ENCODE measurements at places on chromosomes 1 and 21.

DNA sequence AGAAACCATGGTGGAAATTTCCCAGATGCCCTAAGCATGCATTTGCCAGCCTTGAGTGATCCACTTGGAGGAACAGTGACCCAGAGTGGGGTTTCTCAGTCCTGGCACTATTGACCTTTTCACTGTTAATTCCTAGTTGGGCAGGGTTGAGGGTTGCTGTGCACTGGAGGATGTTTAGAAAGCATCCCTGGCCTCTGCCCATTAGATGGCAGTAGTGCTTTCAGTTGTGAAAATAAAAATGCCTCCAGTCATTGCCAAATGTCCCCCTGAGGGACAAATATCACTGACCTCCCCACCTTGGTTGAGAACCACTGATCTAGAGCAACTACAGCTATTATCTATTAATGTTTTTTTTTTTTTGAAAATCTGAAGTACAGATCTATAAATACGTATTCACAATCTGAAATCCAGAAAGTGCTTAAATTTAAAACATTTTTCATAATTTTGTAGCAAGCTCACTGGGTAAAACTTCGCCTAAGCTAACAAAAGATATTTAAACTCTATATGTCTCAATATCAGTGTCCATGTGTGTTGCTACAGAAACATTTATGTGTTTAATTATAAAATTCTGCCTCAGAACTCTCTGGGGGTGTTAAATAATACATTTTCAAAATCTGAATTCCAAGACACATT lies 27.3 kb downstream of the F3 start:
- DNase-seq = no peak

GRCh38 chr1:94418664-94419655 lies 771 bp downstream of the ABCD3 start:
- DNase-seq = no peak

DNA sequence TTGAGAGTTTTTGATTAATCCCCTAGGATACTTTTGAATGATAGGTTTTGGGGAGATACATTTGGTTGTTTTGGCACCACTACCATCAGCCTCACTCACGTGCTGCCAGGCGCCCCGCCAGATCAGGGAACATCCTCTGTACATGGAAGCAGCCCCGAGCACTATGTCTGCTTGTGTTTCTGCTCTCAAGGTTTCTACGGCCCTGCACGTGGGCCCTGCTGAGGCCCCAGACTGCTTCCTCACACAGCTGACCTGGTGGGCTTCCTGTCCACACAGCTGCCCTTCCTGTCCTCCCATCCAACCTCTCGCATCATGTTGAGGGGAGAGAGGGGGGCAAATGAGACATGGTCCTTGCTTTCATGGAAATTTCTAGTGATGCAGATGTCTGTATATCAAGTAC lies 20.0 kb downstream of the ADARB1 start:
- no peak for DNase-seq

GRCh38 chr21:39388811-39389155 lies 39.9 kb upstream of the HMGN1 start:
- no peak for DNase-seq

- no peak for DNase-seq
Observed at GRCh38 chr1:7266561-7266960, 481.3 kb downstream of the CAMTA1 start.

DNA sequence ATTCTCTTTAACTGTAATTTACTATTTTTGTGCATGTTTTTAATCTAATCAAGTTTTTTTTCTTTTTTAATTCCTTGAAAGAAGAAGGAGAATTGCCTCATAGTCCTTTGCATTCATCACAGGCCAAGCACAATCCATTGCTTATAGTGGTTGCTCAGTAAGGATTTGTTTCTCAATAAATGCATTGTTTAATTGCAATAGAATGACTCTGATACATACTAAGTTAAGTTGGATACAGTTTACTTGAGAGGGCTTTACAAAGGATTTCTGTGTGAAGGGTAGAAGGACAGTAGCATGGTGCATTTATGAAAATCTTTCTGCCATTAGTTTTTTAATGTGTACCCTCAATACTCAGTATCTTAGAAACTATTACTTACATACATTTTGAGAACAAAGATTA lies 186.2 kb downstream of the LRRIQ3 start:
- no peak for DNase-seq

DNA sequence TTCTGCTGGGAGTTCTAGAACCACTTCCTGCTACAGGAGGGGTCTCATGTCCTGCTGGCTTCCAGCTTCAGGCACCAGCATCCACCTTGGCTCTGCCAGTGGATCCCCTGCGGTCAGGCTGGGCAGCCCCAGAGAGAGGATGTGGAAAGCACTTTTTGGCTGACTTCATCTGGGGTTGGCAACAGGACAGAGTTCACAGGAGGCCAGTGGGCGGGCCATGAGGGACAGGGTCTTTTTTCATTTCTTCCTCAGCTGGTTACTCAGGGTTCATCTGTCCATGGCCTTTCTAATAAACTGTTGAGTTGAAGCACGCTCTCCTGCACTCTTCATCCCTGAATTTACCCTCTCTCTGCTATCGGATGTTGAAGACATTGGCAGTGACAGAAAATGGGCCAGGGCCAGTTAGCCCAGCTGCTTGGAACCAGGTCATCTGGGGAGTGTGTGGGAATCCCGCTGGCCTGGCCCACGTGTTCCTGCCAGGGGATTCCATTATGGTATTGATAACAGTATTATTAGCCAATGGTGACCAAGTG lies 45.2 kb downstream of the RPS6KA1 start:
- no peak for DNase-seq

- no peak for DNase-seq
Observed at GRCh38 chr1:182366596-182366995, 25.0 kb downstream of the GLUL start.

DNA sequence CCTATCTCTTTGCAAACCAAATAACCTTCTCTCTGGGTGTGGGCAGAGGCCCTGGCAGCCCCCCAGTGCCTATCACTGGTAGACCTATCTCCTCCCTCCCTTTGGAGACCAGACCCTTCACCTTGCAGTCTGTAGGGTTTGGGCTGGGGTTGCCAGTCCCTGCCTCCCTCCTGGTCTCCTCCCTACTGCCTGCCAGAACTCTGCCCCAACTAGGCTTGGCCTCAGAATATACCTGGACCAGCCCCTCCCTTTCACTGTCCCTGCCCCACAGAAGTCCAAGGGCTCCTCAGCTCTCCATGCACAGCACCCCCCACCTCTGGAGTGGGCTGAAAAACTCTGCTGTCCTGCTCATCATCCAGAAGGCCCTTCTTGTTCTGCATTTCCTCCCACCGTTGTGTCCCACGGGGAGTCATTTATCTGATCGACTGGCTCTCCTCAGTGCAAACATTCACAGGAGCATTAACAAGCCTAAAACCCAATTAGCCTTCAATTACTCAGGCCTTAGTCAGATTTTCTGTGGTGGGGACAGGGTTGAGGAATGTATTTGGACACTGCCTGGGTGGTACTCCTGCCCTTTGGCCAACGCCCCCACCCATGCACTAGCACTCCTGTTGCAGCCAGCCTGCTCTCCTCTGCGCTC lies 27.7 kb upstream of the DMBX1 start:
- DNase-seq = no peak

GRCh38 chr1:788835-789234 lies 102.4 kb upstream of the OR4F16 start:
- DNase-seq = no peak

GRCh38 chr1:79633456-79633855 lies 626.9 kb upstream of the ADGRL4 start:
- no peak for DNase-seq

DNA sequence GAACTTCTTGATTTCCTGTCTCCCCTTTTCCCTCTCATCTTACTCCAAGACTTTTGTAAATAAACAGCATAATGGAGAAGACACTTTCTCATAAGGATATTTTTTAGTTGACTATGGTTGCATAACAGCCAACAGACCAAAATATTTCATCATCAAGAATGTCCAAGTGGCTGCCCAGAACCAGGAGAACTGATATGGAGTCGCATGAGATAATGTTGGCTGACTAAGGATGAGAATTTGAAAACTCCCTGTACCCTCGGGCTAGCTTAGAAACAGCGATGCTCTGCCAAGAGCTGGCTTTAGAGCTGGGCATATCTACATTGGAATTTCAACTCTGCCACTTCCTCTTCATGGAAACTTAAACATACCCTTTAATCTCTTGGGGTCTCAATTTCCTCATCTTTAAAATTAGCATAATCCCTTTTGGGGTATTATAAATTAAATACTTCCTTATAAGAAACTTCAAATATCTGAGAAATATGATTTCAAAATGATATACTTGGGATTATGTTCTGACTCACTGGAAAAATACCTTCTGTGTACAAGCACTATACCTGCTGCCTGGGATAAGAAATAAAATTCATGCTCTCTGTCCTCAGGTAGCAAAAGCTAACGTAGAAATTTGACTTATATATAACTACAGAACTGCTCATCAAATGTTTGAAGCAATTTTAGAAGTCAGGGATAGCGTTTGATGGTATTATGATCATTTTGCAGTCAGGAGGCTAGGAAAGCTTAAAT lies 777.3 kb downstream of the LTN1 start:
- DNase-seq = no peak

GRCh38 chr1:233253832-233254331 lies 41.6 kb downstream of the PCNX2 start:
- DNase-seq = no peak

- no peak for DNase-seq
Observed at GRCh38 chr1:231460614-231461013, 38.5 kb upstream of the EGLN1 start.

DNA sequence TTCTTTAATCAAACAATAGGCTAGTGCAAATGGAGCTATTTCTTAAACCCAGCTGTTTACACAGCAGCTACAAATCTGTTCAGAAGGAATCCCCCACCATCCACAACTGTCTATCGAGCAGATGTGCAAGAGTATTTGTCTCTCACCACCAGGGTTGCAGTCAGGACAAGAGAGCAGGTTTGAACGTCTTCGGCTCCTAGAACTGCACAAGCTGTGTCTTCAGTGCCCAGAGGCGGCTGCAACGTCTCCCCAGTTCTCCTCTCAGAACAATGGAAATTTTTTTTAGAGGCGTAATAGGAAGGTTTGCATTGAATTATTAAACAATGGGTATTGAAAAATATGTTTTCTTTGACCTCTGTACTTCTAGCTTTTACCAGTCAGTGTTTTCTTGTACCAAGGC lies 7.3 kb downstream of the OVAAL start:
- no peak for DNase-seq

DNA sequence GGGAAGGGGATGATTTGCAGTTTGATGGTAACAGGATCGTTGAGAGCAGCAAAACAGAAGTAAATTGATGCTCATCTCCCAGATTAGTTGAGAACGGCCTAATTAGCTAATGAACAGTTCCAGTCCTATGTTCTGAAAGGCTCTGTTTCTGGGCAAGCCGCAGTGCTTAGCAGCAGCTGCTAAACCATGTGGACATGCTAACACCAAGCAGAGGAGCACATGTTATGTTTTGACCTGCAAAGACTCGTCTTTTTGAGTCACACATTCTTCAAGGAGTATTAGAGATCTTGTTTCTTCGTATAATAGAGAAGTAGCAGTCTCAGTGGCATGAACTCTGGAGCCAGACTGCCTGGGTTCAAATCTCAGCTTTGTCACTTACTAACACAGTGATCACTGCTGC lies 58.1 kb downstream of the CACNA1E start:
- no peak for DNase-seq

DNA sequence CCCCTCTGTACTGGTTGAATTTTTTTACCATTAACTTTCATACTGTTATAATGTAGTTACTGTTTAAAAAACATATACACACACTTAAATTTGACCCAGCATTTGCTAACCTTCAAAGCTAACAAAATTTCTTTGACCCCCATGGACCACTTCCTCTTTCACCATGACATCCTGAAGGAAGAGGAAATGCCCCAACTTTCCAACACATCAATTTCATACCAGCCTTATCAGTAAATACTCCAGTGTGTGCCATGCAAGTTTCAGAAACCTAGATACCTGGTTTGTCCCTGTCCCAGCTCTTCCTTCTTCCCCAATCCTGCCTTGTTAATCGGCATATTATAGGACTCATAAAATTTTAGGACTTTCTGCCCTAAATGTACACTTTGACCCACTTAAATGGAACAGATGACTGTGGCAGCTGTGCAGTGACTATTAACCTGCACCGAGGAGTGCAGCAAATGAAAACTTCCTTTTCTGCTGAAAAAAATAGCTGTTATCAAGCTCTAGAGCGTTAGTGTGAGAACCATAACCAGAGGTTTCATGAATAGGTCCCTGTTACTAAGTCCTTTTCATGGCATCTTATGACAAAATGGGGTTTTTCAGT lies 54.1 kb downstream of the DTL start:
- DNase-seq = no peak

- DNase-seq = no peak
Observed at GRCh38 chr1:77540501-77541161, 141.8 kb downstream of the ZZZ3 start.

DNA sequence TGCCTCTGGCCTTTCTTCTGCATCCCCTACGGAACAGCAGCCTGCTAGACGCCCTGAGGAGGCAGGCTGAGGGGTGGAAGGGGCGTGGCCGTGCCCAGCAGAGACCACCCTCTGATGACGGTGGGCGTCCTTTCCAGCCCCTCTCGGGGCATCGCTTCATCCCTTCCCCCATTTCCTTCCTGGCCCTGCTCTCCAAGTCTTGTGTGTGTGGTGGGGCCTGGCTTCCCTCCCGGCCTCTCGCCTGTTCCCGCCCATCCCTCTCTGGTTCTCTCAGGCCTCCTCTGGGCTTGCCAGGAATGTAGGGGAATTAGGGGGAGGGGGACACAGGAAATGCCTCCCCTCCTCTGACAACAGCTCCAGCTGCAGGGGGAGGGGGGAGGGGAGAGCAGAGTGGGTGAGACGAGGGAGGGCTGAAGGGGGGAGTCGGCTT lies 51.1 kb downstream of the SKI start:
- DNase-seq = no peak

DNA sequence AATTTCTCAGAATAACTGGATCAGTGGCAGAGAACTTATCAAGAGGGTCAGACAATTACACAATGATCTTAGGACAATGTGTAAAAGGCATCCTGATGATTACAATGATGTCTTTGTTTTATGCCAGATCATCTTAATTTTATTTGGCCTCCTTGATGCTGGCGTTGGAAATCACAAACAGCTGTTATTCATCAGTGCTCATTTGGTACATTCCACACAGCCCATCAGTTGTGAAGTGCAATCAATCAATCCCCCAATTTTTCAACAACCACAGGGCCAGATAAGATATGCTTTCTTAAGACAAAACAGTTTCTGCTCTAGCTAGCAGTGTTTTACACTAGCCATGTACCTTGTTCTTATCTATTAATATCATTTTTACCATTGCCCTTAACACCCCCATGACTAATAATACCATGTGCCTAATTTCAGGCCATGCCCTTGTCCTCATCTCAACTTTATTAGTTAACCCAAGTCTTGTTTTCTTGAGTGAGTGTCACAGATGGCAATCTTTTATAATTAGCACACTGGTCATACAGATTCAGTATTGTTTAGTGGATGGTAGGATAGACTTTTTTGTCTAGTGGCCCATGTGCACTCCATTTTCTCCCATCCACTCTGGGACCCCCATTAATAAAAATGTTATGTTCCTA lies 40.8 kb upstream of the COL24A1 start:
- DNase-seq = no peak
